ENCODE measurements at places on chromosomes 4 and X.

- no peak for DNase-seq
- peaks cover 3% of the 10 kb centered on the region for H3K27me3 ChIP-seq
- peaks cover 4% of the 10 kb centered on the region for H3K36me3 ChIP-seq
- no peak overlapping the region for H3K27ac ChIP-seq
- no peak overlapping the region for H3K4me3 ChIP-seq
Measured at GRCh38 chr4:128354205-128354821, 66.7 kb upstream of the PGRMC2 start.

- no peak for DNase-seq
- H3K36me3 ChIP-seq = no peaks in the 10 kb centered on the region
- H3K27me3 ChIP-seq = peaks cover 3% of the 10 kb centered on the region
- H3K4me3 ChIP-seq = no peak overlapping the region
Measured at GRCh38 chr4:5488413-5488812, 219.9 kb downstream of the EVC2 start.

DNA sequence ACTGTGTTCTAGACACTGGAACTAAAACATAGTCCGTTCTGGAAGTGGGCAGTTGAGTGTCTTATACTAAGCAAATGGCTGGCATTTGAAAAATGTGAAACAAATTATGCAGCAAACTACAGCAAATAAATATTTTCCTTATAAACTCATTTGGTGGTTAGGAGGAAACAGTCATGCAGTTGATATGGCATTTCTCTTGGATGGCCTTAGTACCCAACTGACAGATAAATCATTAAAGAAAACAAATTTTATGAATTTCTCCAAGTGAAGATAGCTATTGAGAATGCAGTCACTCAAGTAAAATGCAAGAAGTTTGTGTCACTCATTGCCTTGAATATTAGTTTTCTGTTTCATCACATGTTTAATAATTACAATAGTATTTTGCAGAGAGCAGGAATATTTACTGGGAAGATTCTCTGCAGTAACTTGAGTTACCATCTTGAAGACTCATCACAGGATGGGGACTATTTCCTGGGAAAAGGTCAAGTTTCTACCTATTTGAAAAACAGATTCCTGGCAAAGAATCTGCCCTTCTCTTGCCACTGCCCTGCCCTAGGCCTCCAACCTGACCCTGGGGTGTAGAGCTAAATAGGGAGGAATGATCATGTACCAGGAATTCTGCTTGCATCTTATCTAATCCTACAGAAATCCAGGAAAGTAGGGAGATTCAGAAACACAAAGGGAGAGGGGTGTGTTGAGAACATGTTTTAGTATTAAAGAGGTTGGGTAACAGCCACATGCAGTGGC, 105.9 kb downstream of the SH3RF1 start:
- H3K4me3 ChIP-seq = no peak overlapping the region
- H3K36me3 ChIP-seq = no peaks in the 10 kb centered on the region
- peaks cover 13% of the 10 kb centered on the region for H3K4me1 ChIP-seq
- H3K27ac ChIP-seq = no peak overlapping the region

DNA sequence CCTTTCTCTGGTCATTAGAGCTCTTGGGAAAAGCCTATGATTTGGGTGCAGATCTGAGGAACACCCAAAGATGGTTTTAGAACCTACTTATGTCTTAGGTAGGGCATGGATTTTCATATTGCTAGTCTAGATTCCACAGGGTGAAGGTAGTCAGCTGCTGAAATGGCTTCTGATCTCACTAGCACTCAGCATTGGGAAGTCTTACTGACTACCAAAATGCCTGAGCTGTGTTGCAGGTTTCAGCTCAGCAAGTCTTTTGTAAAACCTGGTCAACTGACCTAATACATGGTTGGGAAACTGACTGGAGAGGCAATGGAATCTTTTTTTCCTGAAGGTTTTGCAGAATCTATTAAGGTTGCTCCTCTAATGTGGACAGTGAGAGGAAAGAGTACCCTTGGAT, 136.4 kb downstream of the CCNG2 start:
- no peak for DNase-seq
- no peak overlapping the region for H3K27ac ChIP-seq
- H3K4me1 ChIP-seq = no peaks in the 10 kb centered on the region
- H3K4me3 ChIP-seq = no peak overlapping the region

GRCh38 chr4:85946821-85947220, 413.0 kb downstream of the MAPK10 start:
- no peaks in the 10 kb centered on the region for H3K36me3 ChIP-seq
- H3K4me3 ChIP-seq = no peak overlapping the region
- no peaks in the 10 kb centered on the region for H3K4me1 ChIP-seq
- DNase-seq = no peak

All from immature natural killer cell (primary cell).